Mesendoderm (in vitro differentiated cells): ENCODE measurements at places on chromosomes 4 and X.

DNA sequence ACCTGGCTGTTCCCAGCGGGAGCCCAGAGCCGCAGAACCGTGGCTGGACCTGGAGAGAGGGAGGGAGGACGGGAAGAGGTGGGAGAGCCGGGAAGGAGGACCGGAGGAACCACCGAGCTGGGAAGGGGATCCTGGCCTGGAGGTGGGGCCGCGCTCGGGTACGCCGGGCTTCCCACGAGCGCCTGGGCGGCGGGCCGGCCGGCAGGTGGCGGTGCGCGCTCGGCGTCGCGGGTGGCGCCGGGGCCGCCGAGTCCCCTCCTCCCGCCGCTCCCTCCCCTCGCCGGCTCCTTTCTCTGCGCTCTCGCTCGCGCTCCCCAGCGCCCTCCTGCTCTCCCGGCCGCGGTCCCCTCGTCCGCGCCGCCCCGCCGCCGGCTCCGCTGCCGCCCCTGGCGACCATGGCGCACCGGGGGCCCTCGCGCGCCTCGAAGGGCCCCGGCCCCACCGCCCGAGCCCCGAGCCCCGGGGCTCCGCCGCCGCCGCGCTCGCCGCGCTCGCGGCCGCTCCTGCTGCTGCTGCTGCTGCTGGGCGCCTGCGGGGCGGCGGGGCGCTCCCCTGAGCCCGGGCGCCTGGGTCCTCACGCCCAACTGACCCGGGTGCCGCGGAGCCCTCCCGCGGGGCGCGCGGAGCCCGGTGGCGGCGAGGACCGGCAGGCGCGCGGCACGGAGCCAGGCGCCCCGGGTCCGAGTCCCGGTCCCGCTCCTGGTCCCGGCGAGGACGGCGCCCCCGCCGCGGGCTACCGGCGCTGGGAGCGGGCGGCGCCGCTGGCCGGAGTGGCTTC, at the start of gene SORCS2:
Gene SORCS2, plus strand, starts transcription at position 287 of the 778 bp plus-strand sequence.
- no peak within 1 kb of the TSS for H3K27ac ChIP-seq
- peaks cover 6% of the 10 kb centered on the region for H3K27me3 ChIP-seq

DNA sequence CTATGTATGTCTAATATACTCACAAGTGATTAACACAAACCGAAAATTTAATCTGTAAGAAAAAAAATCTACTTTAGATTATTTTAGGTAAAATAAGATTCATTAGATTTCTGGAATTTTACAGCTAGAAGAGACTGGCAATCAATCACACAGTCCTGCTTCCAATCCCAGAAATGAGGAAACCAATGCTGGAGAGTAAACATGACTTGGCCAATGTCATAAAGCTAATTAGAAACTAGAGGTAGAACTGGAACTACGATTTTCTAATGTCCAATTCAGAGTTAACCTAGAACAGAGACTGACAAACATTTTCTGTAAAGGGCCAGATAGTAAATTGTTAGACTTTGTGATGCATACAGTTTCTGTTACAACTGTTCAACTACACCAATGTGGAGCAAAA, 123.6 kb downstream of the CORIN start:
- no peaks in the 10 kb centered on the region for H3K36me3 ChIP-seq
- H3K4me3 ChIP-seq, result no peak overlapping the region
- peaks cover 3% of the 10 kb centered on the region for H3K4me1 ChIP-seq
- no peak overlapping the region for H3K27ac ChIP-seq
- no peak for DNase-seq

- peak; percentile 76 for DNase-seq
- no peaks in the 10 kb centered on the region for H3K27me3 ChIP-seq
- no peaks in the 10 kb centered on the region for H3K36me3 ChIP-seq
- no peak overlapping the region for H3K4me3 ChIP-seq
- H3K27ac ChIP-seq, result peak overlapping the region; percentile 10
Measured at GRCh38 chr4:109127866-109128265, 174.6 kb downstream of the COL25A1 start.

DNA sequence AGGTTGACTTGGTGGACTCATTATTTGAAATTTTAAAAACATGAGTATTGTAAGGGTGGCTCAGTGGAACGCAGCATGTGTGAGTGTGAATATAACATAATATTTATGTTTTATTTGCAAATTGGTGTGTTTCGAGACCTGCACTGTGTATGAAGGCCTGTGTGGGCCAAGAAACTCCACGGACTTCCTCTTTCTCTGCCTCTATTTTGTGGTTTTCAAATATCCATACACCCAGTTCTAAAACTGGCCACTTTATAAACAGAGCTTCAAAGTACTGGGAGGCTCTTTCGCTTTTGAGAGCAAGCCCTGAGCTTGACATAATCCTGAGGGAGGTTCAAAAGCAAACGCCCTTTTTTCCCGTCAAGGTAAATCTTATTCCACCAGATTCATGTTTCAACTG, 187.7 kb downstream of the GPAT3 start:
- no peaks in the 10 kb centered on the region for H3K36me3 ChIP-seq
- H3K4me1 ChIP-seq, result no peaks in the 10 kb centered on the region

- no peak for DNase-seq
- H3K27ac ChIP-seq, result no peak overlapping the region
- H3K4me3 ChIP-seq, result no peak overlapping the region
- H3K4me1 ChIP-seq, result no peaks in the 10 kb centered on the region
- H3K36me3 ChIP-seq, result no peaks in the 10 kb centered on the region
Measured at GRCh38 chr4:81314196-81314896, 99.3 kb upstream of the PRKG2 start.

- DNase-seq, result no peak
- no peak overlapping the region for H3K4me3 ChIP-seq
- peaks cover 3% of the 10 kb centered on the region for H3K27me3 ChIP-seq
- no peaks in the 10 kb centered on the region for H3K4me1 ChIP-seq
- H3K36me3 ChIP-seq, result no peaks in the 10 kb centered on the region
Measured at GRCh38 chr4:138774940-138775339, 240.6 kb upstream of the NOCT start.

DNA sequence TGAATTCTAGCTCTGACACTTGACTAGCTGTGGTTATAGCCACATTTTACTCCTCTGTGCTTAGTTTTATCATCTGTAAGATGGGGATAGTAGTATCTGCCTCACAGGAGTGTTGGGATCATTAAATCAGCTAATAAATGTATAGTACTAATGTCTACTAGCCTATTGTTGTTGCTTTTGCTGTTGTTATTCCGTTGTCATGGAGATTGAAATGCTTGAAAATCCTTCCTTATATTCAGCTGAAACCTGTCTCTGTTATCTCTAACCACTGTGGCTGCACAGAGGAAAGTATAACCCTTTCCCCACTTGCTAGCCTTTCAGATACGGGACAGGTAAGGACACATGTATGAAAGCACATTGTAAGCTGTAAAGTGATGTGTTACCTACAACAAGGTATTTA, 33.9 kb downstream of the CLCN5 start:
- no peaks in the 10 kb centered on the region for H3K36me3 ChIP-seq
- peak; percentile 18 for DNase-seq
- no peaks in the 10 kb centered on the region for H3K27me3 ChIP-seq

DNA sequence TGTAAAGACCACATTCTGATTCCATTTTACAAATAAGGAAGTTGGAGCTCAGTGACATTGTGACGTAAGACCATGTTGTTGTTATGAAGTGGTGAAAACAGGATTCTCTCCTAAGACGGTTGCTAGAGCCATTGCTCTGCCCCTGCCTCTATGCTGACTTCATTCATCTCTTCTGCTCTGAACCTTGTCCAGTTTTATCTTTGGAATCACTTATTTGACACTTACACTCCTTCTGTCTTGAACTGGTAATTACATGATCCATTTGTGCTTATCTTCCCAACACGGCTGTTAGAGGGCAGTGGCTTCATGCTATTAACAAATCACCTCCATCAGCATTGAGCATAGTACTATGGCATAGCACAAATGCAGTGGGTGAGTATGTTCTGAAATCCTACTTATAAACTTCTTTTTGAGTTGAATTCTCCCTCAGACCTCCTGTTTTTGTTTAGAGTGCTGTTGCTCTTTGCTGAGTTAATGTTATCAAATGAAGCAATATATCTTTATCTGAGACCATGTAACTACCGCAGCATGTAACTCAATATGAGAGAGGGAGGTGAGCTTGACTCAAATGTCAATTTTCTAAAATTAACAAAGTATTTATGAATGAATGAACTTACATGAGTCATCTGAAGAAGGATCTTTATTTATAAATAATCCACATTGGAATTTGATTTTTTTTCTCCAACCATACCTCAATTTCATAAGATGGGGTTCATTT, 177.8 kb downstream of the RASL11B start:
- no peak overlapping the region for H3K4me3 ChIP-seq
- H3K36me3 ChIP-seq, result no peaks in the 10 kb centered on the region
- H3K27ac ChIP-seq, result no peak overlapping the region
- no peaks in the 10 kb centered on the region for H3K4me1 ChIP-seq

GRCh38 chr4:105148776-105149175, 2.1 kb downstream of the TET2 start:
- H3K4me1 ChIP-seq, result peaks cover 2% of the 10 kb centered on the region
- H3K27me3 ChIP-seq, result peaks cover 12% of the 10 kb centered on the region
- H3K4me3 ChIP-seq, result no peak overlapping the region
- DNase-seq, result no peak

DNA sequence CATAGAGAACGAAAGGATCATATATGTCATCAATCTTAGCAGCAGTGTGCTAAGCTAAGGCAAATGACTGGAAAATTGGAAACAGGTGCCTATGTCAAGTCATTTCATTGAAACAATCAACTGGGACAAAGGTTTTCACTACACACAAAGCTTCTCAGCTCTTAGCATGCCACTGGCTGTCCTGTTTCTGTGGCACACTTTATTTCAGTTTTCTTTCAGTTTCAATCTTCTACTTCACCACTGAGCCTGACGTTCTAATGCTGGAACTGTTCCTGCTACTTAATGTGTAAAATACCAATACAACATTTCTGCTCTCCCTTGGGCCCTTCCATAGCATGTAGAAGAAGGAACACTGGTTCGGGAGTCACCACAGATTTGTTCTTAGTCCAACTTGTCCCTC, 378.3 kb upstream of the FMR1 start:
- no peaks in the 10 kb centered on the region for H3K27me3 ChIP-seq
- DNase-seq, result no peak
- H3K27ac ChIP-seq, result no peak overlapping the region
- H3K4me1 ChIP-seq, result no peaks in the 10 kb centered on the region
- H3K4me3 ChIP-seq, result no peak overlapping the region

DNA sequence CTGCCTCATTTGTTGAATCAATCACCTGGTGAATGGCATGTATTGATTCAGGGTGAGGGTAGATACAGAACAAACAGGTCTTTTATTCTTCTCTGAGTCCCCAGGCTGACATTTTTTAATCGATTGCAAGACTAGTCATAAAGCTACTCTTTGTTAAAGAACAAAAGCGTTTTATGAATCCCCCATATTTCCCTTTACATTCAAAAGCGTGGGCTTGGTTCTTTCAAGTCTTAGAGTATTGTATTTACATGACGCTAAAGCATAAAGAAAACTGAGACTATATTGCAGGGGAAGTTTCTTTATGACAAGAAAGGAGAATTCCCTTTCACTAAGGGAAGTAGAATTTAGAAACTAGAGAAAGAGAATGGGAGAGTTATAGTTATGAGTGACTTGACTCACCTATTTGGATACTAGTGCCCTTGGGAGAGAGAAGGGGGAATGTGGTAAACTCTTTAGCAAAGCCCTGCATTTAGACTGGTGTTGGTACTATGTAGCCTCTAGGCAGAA, 69.3 kb upstream of the PDE5A start:
- peaks cover 2% of the 10 kb centered on the region for H3K27me3 ChIP-seq
- no peak for DNase-seq
- no peak overlapping the region for H3K27ac ChIP-seq
- H3K36me3 ChIP-seq, result no peaks in the 10 kb centered on the region

GRCh38 chrX:39692796-39693195, 405.0 kb downstream of the BCOR start:
- H3K27me3 ChIP-seq, result no peaks in the 10 kb centered on the region
- no peaks in the 10 kb centered on the region for H3K36me3 ChIP-seq
- no peak overlapping the region for H3K4me3 ChIP-seq
- peaks cover 2% of the 10 kb centered on the region for H3K4me1 ChIP-seq
- peak overlapping the region; percentile 66 for H3K27ac ChIP-seq
